ENCODE measurements at places on chromosomes 12 and 14.

GRCh38 chr14:74492776-74493342 lies at the start of gene NPC2:
TSS of gene NPC2 (minus strand) at chr14:74493305. CDS start at chr14:74493274, 31 bp downstream.
- DNase-seq: peak; percentile 9

DNA sequence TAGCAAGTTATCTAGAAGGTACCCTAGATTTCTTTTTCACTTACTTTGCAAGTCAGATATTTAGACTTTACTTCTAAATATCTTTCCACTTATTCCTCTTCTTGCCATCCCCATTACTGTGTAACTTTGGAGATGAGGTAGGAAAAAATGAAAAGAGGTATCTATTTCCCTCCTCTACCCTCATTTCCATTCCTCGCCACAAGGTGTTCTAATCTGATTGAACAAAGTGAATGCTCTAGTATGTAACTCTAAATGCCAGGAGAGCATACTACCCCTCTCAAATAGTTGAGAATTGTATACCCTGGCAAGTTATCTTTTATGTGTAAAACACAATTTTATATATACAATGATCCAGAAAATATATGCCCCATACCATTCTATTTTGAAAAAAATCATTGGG lies 1.7 kb upstream of the LDHB start:
- DNase-seq: peak; percentile 41

DNA sequence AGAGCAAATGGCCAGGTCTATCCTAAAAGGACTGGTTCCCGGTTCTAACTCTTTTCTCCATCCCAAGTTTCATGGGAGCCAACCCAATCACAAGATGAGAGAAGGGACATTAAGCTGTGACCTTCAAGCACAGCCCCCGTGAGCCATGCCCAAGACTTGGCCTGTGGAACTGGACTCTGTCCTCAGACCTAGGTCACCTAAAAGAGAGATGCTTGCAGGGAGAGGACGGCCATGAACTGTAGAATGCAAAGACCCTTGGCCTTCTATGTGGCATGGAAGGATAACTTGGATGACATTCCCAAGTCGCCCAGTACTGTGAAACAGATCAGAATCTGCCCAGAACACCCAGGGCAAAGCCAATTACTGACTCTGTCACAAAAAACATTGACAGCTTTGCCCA lies 263.5 kb downstream of the DPF3 start:
- no peak for DNase-seq

- peak; percentile 65 for DNase-seq
Observed at GRCh38 chr12:49347311-49348193, 864 bp downstream of the DNAJC22 start.

GRCh38 chr14:100634026-100634425 lies 46.8 kb upstream of the BEGAIN start:
- no peak for DNase-seq

DNA sequence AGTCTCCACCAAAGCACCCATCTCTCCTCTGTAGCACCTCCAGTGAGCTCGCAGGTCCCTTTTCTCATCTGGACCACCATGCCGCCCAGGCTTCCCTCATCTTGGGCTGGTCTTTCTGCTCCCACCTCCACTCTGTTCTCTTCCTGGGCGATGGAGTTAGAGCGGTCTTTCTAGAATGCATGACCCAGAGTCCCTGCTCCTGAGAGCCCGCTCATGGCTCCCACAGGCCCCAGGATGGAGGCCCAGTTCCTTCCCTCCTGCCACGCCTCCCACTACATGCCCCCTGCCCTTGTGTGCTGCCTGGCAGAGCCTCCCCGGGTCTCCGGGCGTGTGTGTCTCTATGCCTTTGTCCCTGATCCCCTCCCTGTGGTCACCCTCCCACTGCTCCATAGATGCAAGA lies 100.7 kb upstream of the RTL1 start:
- DNase-seq: no peak

DNA sequence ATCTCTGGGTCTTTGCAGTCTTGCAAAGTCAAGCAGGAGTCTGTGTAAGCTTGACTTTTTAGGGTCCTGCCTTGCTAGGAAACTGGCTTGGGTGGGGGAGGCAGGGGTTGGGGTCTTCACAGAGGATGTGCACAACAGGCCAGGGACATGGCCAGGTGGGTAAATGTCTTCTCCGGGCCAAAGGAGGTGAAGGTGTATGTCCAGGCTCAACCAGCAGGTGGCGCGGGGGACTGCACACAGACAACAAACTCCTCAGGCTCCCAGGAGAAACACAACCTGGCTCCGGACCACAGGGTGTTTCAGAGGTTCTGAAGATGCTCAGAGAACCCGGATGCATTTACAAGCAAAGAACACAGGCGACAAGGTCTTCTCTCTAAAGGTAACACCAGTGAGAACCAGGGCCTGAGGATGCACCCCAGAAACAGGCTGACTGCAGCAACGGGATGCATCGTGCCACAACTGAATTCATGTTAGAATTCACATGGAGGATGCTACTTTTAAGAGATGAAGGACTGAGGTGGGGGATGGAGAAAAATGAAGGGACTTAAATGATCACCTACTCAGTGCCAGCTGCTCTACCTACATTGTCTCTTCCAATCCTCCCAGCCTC lies 56.0 kb downstream of the PLEKHG3 start:
- peak; percentile 67 for DNase-seq

- DNase-seq: no peak
Observed at GRCh38 chr14:38989922-38990546, 113.0 kb downstream of the SEC23A start.

GRCh38 chr12:126734710-126735109 lies 1532.3 kb upstream of the TMEM132C start:
- DNase-seq: no peak

DNA sequence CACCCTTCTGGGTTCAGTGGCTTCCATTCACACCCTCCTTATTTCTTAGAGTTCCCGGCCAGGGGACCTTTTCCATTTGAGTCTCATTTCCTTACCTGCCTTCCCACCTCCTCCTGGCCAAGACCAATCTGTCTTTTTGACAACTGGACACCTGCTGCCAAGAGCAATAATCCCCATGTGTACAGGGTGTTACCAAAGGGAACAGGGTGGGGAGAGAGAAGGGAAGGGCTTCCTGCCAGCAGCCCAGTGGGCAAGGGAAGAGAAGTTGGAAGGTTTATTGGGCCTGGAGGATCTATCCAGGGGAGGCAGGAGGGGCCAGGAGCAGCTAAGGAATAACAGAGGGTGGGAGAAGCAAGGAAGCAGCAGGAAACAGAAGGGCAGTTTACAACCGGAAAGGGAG lies 346.2 kb downstream of the C12orf75 start:
- no peak for DNase-seq

- no peak for DNase-seq
Observed at GRCh38 chr12:109222062-109222461, 87.0 kb downstream of the FOXN4 start.

GRCh38 chr12:51886021-51886710 lies 1.7 kb upstream of the ANKRD33 start:
- DNase-seq: peak; percentile 15

GRCh38 chr14:73665130-73665529 lies 20.3 kb downstream of the DNAL1 start:
- no peak for DNase-seq

- no peak for DNase-seq
Observed at GRCh38 chr14:93086441-93087055, 29.2 kb downstream of the ITPK1 start.

DNA sequence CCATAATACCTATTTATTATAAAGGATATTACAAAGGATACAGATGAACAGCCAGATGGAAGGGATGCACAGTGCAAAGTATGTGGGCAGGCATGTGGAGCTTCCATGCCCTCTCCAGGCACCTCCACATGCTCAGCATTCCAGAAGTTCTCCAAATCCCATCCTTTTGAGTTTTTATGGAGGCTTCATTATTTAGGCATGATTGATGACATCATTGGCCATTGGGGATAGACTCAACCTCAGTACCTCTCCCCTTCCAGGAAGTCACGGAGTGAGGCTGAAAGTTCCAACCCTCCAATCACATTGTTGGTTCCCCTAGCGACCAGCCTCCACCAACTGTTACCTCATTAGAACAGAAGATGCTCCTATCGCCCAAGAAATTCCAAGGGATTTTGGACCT lies 156.4 kb downstream of the ATP23 start:
- no peak for DNase-seq

- no peak for DNase-seq
Observed at GRCh38 chr12:65953631-65954030, 129.3 kb downstream of the HMGA2 start.

DNA sequence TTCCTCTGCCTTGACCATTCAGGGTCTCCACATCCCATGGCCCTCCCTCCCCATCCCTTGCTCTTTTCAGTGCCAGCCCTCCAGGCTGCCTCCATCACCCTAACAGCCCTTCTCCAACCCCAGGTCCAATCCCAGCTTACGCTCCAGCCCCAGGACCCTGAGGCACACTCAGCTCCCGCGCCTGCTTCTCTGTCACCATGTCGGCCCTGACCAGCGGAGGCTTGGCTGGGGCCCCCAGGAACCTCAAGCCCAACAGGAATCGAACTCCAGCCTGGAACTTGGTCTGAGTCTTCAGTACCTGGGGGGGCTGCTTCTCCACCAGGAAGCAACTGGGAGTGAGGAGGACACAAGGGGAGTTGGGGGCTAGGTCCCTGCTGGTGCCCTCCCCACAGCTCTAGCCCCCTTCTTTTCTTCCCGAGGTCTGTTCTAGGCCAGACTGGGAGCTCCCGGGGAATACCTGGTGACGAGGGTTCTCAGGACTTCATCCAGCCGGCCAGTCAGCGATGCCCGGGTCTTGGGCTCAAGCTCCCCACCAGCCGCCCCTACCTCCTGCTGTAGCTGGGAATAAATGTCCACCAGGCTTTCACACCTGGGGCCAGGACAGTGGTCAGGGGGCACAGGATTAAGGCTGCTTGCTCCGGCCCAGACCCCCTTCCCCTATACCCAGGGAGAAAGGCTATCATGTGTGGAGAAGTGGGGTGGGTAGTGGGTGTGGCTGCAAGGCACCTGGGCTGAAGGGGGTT lies 6.0 kb downstream of the STAT6 start:
- no peak for DNase-seq

- DNase-seq: no peak
Observed at GRCh38 chr12:58850826-58851225, 69.5 kb downstream of the LRIG3 start.

- peak; percentile 9 for DNase-seq
Observed at GRCh38 chr12:107066691-107067090, 26.7 kb downstream of the CRY1 start.

DNA sequence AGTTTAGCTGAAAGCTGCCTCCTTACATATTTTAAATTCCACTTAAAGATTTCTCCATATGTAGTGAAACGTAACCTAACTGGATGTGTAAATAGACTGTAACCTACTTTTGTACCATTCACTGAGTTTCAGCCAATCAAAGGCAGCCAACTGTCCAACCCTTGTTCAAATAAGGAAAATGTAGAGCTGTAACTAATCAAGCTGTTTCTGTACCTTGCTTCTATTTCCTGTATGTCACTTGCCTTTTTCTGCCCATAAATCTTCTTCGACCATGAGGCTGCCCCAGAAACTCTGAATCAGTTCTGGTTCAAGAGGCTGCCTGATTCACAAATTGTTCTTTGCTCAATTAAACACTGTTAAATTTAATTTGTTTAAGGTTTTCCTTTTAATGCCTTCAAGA lies 6.3 kb downstream of the SLC7A8 start:
- DNase-seq: no peak
